ENCODE measurements at places on chromosomes 2 and 18. TPM values are rescaled to one million over a fixed set of nuclear protein-coding genes. Genes with fewer than 3 reads are reported as not detected.

MTLN gene
- not detected for total RNA-seq

EFHD1 gene
- total RNA-seq: not detected

AMER3 gene
- total RNA-seq: not detected

RFTN2 gene
- 2.3 TPM for total RNA-seq

CRYGC gene
- not detected for total RNA-seq

WDR75 gene
- total RNA-seq: 60.4 TPM

RUFY4 gene
- total RNA-seq: not detected

DES gene
- total RNA-seq: not detected

UGT1A1 gene
- total RNA-seq: not detected

GPR55 gene
- 0.94 TPM for total RNA-seq

NDC80 gene
- 33.5 TPM for total RNA-seq

TRIM43 gene
- total RNA-seq: 0.29 TPM

OBSL1 gene
- 98.6 TPM for total RNA-seq

CRIM1 gene
- total RNA-seq: 129 TPM

NPC1 gene
- total RNA-seq: 27.1 TPM

LIMS2 gene
- total RNA-seq: 0.19 TPM

PNPT1 gene
- 33.9 TPM for total RNA-seq
